ENCODE measurements at places on chromosomes 11 and 22. TPM values are rescaled to one million over a fixed set of nuclear protein-coding genes. Genes with fewer than 3 reads are reported as not detected.

DNA sequence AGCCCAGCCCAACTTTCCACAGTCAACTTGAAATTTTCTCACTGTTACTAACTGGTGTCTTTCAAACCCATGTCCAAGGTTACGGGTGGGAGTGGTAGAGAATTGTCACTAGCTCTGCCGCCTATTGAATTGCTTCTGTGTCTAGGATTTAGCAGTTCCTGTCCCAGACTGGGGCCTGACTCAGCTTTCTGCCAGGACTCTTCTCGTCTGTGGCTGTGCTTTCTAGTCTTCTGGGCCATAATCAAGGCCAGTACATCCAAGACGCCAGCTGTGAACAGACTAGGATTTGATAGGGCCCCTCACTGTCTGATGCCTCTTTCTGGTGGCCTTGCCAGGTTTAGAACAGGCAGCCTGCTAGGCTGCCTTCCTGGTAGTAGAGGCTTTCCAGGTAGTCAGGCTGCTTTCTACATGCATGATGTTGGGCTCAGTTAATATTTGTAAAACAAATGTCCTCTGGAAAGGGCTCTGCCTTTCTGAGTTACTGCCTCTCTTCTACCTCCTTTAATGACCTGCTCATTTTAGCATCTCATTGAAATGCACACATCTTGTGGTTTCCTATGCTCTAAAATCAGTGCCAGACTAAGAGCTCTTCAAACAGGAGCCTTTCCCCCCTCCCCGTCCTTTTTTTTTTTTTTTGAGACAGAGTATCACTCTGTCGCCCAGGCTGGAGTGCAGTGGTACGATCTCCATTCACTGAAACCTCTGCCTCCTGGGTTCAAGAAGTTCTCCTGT lies 13.1 kb upstream of the HIKESHI start:
- H3K27ac ChIP-seq: no peak overlapping the region
- no peaks in the 10 kb centered on the region for H3K4me1 ChIP-seq
- H3K27me3 ChIP-seq: no peaks in the 10 kb centered on the region
- no peak for DNase-seq
- no peak overlapping the region for H3K4me3 ChIP-seq

DNA sequence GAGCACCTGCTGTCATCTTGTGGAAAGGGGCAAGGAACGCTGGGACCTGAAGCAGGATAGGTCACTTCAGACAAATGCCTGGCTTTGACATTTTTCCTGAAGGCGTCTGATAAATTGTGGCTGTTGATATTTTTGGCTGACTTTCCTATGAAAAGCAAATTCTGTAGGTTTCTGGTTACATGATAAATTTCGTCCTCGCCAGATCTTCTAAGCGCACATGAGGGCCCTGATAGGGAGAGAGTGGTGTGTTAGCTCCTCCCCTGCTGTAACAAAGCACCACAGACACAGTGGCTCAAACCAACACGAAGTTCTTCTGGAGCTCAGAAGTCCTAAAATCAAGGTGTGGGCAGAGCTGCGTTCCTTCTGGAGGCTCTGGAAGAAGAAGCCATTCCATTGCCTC lies 19.6 kb downstream of the APOL4 start:
- peaks cover 7% of the 10 kb centered on the region for H3K4me1 ChIP-seq
- no peak for DNase-seq
- peaks cover 8% of the 10 kb centered on the region for H3K27me3 ChIP-seq

NUDT8 gene
- 5.1 TPM for total RNA-seq

TRIM44 gene
- total RNA-seq: 65.1 TPM

SPTBN2 gene
- 55.0 TPM for total RNA-seq

All from progenitor cell of endocrine pancreas (in vitro differentiated cells).